ENCODE measurements at places on chromosomes 2 and 18.

- DNase-seq: no peak
Measured at GRCh38 chr2:187654535-187654934, 100.3 kb upstream of the TFPI start.

DNA sequence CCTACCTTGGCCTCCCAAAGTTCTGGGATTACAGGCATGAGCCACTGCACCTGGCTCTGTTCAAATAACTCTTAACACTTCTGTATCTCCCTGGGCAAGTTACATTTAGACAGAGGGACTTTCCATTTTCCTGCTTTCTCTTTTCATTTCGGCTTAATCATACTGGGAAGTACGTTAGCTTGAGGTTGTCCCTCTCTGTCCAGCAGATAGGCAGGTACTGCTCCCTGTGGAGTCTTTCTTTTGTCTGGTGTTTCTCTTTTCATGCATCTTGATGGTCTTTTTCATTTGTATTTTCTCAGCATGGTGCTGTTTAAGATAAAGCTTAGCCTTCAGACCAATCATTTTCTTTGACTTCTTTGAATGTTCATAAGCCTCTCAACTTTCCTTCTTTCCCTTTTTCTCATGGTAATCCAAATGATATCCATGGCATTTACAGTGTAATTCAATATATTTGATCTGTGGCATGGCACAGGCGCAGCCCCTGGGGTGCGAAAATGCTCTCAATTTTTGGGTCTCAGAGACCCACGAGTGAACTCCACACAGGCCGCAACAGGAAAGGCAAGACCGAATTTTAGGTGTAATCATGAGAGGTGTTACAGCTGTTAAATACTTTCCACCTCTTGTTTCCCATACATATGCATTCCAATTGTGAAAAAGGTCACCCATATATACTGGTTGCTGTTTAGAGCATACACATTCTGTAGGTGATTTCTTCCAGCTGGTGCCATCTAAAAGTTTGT, 99.9 kb upstream of the MYO3B start:
- no peak for DNase-seq

GRCh38 chr2:241863536-241863954, 4.9 kb upstream of the PDCD1 start:
- DNase-seq: peak; percentile 95

- peak; percentile 78 for DNase-seq
Measured at GRCh38 chr2:32711219-32711618, 83.4 kb downstream of the TTC27 start.

DNA sequence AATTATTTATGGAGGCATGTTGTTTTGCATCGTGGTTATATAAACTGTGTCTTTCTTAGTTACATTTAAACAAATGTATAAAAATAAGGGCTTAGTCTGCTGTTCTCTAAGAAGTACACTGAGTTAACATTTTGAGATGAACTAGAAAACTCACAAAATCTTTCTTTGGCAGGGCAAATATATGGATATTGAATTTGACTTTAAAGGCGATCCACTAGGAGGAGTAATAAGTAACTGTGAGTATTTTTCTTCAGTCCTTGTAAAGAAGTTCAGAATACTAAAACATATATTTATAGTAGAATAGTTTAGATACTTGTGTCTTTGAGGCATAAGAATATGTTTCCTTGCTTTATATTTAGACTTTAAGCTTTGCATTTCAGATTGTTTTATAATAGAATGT, 104.8 kb downstream of the MYO1B start:
- DNase-seq: no peak

DNA sequence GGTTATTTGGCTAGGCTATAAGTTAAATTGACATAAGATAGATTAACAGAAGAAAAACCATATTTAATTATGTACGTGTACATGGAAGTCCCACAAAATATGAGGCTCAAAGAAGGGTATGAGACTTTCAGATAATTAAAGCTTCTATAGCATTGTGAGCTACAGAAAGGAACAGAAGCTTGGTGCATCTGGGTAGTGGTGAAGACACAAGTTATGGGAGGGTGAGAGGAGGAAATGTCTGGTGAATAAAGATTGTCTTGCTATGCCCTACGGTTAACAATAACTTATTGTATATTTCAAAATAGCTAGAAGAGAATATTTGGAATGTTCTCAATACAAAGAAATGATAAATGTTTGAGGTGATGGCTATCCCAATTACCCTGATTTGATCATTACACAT, 6.8 kb upstream of the FAM124B start:
- DNase-seq: no peak

All from osteoblast (primary cell).